ENCODE measurements at places on chromosomes 11 and 22. TPM values are rescaled to one million over a fixed set of nuclear protein-coding genes. Genes with fewer than 3 reads are reported as not detected.
A peak's percentile ranks its signal among the peaks of the same experiment; 100 is the strongest.

DNA sequence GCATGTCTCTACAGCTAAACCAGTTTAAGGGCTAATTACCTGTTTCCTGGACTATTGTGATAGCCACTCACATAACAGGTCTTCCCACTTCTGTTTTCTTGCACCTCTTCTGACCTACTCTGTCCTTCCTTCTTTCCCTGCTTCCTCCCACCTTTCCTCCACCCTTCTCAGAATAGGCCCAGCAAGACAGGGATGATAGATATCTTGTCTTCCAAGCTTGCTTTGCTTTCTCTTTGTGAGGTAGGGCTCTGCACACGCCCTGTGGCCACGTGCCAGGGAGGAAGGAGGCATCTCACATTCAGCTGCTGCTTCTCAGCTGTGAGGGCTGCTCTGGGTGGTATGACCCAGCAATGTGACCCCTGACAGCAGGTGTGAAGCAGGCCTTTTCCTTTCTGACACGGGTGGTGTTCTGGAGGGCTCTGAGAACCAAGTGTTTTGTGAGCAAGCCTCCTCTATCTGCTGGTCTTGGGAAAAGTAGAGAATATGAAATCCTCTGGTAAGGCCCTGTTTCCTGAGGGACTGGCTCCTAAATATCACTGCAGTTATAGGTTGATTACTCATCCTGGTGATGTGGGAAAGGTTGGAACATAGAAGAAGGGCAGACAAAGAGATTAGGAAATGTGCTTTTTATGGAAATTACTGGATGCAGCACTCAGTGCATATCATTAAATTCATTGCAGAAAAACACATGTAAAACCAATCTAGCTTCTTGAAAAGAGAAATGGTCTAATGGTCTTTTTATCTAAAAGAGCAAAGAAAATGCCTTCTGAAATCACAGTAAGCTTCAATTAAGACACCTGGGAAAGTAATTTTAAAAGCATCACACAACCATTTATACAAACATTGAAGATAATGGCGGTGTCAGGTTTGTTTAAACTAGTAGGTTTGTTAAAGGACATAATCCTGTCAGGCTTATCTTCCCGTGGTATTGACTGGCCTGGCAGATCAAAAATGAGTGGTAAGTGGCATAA lies 8.5 kb downstream of the AMOTL1 start:
- DNase-seq, result peak; percentile 57

- DNase-seq, result peak; percentile 74
Measured at GRCh38 chr22:28019881-28020861, 101.1 kb upstream of the PITPNB start.

DNA sequence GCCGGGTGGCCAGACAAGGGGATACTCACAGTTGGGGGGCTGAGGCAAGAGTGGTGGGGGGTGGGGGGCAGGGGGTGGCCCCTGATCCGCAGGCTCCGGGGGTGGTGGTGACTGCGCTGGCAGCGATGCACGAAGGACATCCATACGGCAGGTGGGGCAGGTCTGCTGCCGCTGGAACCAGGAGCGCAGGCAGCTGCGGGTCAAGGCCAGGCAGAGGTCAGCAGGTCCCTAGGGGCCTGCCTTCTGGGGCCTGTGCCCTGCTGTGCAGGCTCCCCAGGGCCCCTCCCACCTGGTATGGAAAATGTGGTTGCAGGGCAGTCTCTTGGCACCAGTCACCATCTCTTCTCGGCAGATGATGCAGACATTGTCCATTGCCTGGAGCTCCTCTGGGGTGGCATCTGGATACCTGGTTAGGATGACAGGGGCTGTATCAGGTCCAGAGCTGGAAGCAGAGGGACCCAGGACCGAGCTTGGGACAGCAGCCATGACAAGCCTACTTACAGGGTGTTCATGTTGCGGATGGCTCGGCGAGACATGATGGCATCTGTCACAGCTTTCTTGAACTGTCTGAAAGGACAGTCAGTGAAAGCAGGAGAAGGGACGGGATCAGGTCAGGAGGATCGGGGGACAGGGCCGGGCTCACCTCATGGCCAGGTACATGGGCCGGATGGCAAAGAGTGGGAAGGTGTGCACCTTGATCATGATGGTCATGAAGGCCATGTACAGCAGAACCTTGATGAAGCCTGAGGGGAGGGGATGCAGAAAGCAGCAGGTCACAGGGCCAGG lies 3.5 kb downstream of the SYVN1 start:
- DNase-seq, result no peak

GRCh38 chr11:106133529-106133928 lies 56.1 kb downstream of the AASDHPPT start:
- peak; percentile 7 for DNase-seq

DNA sequence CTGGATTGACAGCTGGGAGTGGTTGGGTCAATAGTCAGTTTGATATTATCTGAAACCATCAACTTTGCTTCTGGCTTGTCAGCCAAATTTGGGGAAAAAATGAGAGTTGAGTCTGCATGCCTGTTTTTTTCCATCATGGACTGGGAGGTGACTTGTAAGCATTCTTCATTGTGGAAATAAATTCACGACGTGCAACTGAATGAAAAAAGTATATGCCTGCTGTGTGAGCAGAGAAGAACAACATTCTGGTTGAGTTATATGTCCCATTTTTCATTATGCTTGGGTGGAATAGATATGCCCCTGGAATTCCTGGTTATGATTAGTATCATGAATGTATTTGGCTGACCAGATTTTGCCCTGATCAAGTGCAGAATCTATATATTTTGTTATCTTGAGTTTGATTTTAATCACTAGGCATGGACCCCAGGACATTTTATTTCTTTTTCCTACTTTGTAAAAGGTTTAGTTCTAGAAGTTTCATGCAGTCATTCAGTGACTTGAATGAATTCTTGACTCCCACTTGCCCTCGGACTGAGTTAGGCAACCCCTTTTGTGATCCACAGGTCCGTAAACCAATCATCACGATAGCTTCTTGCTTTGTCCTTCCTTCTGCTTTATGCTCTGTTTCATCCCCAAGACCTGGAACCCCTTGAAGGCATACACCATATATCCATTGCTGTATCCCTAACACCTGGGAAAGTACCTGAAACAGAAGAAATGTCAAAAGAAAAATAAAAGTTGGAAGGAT lies 205.8 kb downstream of the NAV2 start:
- DNase-seq, result no peak

DNA sequence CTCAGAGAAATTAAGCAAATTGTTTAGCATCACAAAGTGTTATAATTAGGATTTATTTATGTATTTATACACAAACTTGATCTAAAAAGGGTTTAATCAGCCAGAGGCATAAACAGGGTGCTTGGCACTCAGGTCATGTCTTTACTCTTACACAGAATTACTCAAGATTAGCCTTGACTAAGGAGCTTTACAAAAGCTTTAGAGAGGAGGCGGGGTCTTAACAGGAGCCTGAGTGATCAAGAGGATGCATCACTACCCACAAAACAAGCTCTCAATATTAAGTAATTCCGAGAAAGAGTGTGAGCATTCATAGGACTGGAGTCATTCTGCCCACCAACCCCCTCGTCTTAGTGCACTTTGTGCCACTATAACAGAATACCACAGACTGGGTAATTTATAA lies 103.0 kb downstream of the SPATA19 start:
- DNase-seq, result no peak

- no peak for DNase-seq
Measured at GRCh38 chr11:41522391-41522790, 62.9 kb upstream of the LRRC4C start.

GRCh38 chr11:120375076-120375475 lies 38.9 kb downstream of the ARHGEF12 start:
- DNase-seq, result peak; percentile 41

DNA sequence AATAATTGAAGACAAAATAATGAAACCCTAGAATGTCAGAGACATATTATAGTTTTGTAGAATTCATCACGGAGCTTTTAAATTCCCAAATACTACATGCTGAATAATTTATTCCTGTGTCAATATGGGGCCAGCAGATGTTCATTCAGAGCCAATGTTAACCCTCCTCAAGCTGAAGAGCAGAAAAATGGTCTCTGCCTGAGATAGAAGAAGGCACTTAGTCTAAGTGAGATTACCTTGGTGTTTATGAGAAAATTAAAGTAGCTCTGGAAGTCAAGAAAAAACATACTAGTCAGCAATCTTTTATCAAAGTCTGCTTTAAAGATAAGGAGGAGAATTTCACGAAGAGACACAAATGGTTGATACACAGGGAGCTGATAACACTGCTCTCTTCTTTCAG lies 328.2 kb downstream of the TTC28 start:
- no peak for DNase-seq

DNA sequence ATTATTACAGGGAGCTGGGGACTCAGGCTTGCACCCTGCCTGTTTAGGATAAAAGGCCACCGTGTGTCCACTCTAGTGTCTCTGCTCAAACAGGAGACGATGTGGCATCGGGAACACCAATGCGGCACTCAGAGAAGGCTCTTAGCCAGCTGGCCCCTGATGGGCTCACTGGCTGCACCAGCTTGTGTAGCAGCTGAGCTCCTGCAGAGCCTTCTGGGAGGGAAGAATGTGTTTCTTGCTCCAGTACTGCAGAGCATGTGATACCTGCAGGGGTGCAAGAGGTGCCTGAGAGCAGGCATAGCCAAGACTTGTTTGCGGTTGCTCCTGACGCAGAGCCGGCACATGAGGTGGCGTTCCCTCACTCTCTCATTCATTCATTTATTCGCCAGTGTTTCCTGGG lies 44.4 kb upstream of the KCNQ1OT1 start:
- DNase-seq, result no peak

GRCh38 chr22:28009272-28009827 lies 90.3 kb upstream of the PITPNB start:
- DNase-seq, result peak; percentile 84

DNA sequence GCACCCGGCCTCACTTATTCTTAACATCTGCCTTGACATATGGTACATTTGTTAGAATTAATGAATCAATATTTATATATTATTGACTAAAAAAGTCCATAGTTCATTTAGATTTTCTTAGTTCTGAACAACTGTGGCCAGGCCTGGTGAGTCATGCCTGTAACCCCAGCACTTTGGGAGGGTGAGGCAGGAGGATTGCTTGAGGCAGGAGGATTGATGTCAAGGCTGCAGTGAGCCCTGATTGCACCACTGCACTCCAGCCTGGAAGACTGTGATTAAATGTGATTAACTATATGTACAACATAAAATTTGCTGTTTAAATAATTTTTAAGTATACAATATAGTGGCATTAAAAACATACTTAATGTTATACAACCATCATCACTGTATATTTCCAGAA lies 5.6 kb downstream of the UVRAG start:
- no peak for DNase-seq

DNA sequence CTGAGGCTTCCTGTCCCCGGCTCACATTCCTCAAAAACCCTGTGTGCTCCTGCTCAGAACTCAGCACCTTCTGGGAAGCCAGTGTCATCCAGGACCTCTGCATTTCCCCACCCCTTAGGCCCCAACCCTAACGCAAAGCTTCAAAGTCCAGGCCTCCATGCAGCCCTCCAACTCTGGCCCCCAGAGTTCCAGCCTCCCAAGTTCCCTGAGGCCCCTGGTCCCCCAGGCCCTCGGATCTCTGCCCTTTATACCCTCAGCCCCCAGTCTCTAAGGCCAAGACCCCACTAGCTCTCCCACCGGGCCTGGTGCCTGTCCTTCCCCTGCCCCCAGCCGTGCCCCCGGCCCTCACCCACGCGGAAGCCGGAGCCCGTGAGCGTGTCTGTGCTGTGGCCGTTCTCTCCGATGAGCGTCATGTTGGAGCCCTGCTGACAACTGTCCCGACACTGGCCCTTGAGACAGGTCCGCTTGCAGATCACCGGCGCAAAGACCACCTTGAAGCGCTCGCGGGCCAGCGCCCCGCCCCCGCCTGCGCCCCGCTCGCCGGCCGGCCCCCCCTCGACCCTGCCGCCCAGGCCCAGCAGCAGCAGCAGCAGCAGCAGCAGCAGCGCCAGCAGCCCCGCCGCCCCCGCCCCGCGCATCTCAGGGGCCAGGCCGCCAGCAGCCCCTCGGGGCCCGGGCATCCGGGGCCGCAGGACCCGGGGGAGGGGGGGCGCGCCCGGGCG lies 718 bp downstream of the LTBP3 start:
- DNase-seq, result no peak

- DNase-seq, result no peak
Measured at GRCh38 chr11:766106-766935, 11.0 kb downstream of the GATD1 start.

GRCh38 chr11:132357811-132358572 lies 987.6 kb downstream of the NTM start:
- no peak for DNase-seq

DNA sequence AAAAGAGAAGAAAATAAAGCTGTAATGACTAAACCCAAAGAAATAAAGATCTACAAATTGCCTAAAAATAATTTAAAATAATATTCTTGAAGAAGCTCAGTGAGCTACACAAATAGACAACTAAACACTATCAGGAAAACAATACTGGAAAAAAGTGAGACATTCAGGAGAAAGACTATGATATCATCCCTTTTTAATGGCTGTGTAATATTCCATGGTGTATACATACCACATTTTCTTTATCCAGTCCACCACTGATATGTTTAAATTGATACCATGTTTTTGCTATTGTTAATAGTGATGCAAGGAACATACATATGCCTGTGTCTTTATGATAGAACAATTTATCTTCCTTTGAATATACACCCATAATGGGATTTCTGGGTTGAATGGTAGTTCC lies 13.1 kb upstream of the OR6T1 start:
- no peak for DNase-seq

- DNase-seq, result peak; percentile 78
Measured at GRCh38 chr11:35943713-35944502, at the start of gene LDLRAD3. TSS of gene LDLRAD3 (plus strand) at chr11:35944062. CDS start at chr11:35944099, 37 bp downstream.

- DNase-seq, result peak; percentile 54
Measured at GRCh38 chr22:19663821-19664355, 50.4 kb upstream of the SEPTIN5 start.

DNA sequence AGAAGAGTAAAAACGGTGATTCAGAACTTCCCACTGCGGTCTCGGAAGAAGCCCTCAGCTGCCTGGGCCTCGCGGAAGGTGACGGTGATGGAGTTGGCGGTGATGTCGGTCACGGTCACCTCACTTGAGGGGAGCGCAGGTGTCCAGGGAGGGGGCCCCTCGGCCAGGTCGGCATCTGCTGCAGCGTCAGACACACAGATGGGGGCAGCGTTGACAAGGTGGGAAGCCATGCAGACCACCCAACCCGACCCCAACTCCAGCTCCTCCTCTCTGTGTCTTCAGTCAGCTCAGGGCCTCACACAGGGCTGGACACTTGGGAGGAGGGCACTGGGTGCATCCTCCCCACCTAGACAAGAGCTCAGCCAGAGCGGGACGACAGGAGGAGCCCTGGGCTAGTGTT lies 18.6 kb downstream of the CBX7 start:
- no peak for DNase-seq

- no peak for DNase-seq
Measured at GRCh38 chr22:48836673-48837340, 990.9 kb downstream of the BRD1 start.

DNA sequence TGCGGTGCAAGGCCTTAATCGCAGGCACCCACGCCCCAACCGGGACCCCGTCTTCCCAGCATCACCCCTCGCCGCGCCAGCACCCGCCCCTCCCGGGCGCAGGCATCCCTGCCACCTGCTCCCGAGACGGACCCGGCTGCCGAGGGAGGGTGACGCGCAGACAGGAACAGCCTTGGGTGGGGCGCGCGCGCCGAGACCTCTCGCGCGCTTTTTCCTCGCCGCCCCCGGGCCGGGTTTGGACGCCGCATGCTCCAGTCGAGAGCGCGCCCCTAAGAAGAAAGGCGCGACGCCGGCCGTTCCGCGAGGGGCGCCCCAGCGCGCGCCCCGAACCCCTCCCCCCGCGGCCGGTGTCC lies 504 bp downstream of the CFL1 start:
- no peak for DNase-seq

The OR51B2 gene
- total RNA-seq, result not detected

The NF2 gene
- total RNA-seq, result 36.6 TPM

The ATG16L2 gene
- 5.2 TPM for total RNA-seq

The SPDYC gene
- total RNA-seq, result not detected

The SLC29A2 gene
- 0.79 TPM for total RNA-seq

The GGT5 gene
- 1.8 TPM for total RNA-seq

The OR51T1 gene
- total RNA-seq, result not detected

Data from lung microvascular endothelial cell (primary cell).